ENCODE measurements at places on chromosomes 12 and 14.
A peak's percentile ranks its signal among the peaks of the same experiment; 100 is the strongest.

DNA sequence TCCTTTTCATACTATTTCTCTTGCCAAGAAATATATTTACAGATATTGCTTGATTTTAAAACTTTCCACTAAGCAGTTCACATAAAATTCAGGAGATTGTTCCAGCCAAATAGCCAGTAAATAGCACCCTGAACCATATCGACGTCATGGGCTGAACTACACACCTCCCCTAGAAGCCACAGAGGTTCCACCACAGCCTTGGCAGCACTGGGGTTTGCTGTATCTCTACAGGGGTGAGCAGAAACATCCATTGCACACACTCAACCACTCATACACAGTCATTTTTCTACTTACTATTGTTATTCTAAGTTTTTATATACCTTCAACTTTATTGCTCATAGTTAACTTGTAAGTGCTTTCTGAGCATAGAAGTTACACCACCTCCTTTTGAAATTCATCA lies 8.1 kb upstream of the EIF2S3B start:
- peak; percentile 16 for DNase-seq

- no peak for DNase-seq
These were observed 5.0 kb downstream of the LPAR5 start for GRCh38 chr12:6630736-6631135.

GRCh38 chr12:14366209-14367039 lies 942 bp downstream of the ATF7IP start:
- no peak for DNase-seq

DNA sequence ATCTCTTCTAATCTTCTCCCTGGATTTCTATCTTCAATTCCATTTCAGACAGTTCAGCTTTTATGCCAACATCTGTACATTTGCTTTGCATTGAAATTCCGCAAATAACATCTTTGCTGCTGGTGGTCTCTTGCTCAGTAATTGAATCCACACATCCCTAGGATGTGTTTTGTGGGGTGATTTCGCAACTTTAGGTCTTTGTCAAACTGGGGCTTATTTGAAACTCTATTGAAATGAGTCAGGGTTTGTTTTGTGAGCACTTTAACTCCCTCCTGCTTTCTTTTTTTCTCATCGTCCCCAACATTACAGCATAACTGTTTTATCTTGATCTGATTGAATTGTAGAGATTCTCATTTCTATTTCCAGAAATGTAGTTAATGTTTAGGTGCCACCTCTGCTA lies 404.3 kb downstream of the NPAS3 start:
- no peak for DNase-seq

DNA sequence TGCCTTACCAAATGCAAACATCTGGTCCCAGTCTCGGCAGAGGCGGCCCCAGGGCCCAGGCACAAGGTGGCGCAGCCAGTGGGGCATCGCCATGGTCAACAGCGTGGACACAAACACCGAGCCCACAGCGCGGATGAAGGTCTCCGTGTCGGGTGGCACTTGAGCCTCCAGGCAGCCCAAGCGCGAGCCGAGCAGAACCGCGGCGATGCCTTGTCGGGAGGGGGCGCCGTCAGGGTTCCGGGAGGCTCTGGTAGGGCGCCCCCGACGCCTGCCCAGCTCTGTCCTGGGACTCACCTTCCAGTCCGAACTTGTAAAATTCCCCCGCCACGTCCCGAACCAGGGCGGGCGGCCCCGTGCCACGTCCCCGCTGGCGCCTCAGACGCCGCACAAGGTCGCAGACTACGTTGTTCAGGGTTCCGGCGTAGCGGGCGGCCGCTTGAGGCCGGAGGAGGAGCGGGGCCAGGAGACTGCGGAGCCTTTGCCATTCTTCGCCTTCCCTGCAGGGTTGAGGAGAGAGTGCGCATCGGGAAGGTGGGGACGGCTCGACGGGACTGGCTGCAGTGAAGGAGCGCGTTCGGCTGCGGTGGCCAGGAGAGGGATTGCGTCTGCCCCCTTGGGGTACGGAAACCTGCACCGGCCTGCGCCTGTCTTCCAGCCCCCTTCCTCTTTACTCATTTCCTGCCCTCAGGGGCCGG lies 1.7 kb downstream of the CYP27B1 start:
- no peak for DNase-seq

DNA sequence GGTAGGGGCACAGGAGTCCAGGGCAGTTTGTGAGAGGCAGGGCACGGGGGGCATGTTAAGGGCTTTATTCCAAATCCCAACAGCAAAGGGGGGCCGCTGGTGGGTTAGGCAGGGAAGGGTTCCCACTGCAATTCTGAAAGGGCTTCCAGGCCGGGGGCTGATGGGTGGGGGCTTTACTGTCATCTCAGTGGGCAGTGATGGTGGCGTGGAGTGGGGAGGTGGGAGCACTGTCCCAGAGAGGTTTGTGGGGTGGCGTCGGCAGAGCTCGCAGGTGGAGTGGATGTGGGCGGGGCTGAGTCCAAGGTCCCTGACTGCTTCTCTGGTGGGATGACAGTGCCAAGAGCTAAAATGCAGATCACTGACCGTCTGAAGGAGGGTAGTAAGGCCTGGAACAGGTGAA lies 121.6 kb upstream of the EVL start:
- DNase-seq, result no peak

DNA sequence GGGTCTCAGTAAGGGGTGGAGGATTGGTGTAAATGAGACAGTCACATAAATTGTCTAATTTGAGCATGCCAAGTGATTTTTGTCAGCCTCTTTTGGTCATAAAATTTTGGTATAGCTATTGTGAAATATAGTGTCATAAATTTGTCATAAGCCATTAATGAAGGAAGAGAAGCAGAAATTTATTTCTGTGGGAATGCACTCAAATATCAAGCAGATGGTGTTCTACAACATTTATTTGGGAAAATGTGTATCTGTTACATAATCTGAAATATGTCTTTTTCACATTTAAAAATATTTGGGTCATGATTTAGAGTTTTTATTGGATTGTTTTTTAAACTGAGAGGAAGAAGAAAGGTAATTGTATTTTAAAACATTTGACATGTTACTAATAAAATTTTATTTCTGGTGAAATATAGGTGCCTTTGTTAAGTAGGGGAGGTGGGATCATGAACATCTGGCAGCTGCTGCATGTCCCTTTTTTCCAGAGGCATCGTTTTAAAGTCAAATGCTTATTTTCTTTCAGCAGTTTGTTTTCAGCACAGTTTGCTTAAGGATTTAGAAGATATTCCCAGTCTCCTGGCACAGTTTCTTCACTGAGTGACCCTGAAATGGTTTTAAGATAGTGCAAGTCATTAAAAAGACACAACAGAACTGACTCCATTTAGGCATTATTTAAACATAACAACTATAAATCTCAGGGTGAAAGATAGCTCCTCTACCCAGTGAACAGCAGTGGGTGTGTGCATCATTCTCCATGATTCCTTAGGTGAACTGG lies 371.7 kb downstream of the SNAPC1 start:
- no peak for DNase-seq

- DNase-seq, result no peak
These were observed 477.1 kb upstream of the GARIN6 start for GRCh38 chr12:99170461-99170860.

DNA sequence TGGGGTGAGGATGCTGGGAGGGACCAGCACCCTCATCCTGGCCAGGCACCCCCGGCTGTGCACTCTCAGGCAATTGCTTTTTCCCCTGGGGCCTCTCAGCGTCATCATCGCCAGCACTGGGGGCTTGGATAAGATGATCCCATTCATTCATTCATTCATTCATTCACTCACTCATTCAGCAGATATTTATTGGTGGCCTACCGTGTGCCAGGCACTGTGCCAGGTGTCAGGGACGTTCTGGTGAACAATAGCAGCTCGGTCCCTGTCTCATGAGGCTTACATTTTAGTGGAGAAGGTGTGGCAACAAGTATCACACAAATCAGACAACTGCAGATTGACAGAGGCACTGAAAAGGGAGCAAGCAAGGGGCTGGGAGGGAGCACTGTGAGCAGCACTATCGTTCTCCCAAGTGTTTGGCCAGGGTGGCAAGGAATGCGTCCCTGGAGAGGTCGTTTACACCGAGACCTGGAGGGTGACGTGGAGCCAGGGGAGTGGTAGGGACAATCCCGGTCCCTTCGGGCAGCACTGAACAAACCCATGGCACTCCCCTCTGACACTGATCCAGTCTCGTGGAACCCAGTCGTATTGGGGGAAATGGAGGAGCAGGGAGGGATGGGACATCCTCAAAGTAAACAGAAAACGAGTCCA lies 124.1 kb downstream of the PAPOLA start:
- DNase-seq, result no peak
